ENCODE measurements at places on chromosomes 5 and 9. TPM values are rescaled to one million over a fixed set of nuclear protein-coding genes. Genes with fewer than 3 reads are reported as not detected.

The ECSCR gene
- total RNA-seq, result 59.4 TPM

The TRPM6 gene
- 0.76 TPM for total RNA-seq

- DNase-seq, result no peak
Observed at GRCh38 chr9:19192202-19193028, 38.1 kb upstream of the DENND4C start.

DNA sequence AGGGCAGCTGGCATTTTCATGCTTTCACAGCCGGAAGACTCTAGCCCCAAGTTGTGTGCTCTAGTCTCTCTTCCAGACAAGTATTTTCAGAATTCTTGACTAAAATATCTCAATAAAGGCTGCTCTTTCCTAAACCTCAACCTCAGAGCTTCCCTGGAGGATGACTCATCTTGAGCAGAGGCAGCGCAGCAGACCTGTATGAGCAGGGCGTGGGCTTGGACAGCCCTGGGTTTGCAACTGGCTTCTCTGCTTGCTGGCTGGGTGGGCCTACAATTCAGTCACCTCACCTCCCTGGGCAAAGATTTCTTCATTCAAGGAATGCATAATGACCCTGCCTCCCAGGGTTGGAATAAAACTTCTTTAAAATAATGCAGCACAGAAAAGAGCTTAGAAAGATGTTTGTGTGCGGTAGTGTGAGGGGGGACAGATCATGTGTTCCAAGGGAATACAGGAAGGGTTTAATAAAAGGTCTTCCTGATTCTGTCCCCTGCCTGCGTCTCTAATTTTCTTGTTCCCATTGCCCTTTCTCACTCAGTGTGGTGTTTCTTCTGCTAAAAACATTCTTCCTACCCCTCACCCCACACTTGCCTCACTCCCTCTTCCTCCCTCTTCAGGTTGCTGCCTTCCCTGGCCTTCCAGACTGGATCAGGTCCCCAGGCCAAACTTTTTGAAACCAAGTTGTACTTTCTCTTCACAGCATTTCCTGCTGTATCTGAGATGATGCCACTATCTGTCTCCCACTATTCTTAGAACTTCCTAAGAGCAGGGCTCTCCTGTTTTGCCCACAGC is 39.4 kb upstream of the MAP1B start:
- no peak for DNase-seq

Data from uterus (tissue), 4 donors.